ENCODE measurements at places on chromosomes 7 and 10.

GRCh38 chr7:115724400-115725056, 306.0 kb downstream of the TFEC start:
- DNase-seq: peak; percentile 95

GRCh38 chr10:67772894-67773511, 65.0 kb downstream of the DNAJC12 start:
- no peak for DNase-seq

GRCh38 chr10:128525936-128526335, 399.7 kb upstream of the MKI67 start:
- DNase-seq: no peak

- DNase-seq: no peak
Observed at GRCh38 chr7:54783952-54784351, 24.9 kb upstream of the SEC61G start.

DNA sequence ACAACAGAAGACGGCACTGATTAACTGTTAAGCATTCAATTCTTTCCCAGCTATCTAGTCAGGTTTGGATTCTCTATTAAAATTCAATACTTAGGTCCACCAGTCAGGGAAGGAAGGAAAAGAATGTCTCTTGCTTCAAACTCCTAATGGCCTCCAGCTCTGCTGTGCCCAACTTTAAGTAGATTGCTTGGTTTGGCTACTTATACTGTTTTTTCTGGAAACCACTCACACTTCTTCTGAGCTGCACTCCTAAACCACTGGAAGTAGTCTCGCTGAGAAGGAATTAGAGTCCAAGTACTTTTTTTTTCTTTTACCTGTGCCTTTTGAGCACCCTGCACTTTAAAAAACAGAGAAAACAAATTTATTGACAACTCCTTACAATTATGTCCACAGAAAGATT, 26.7 kb upstream of the COL1A2 start:
- DNase-seq: no peak

GRCh38 chr10:45608052-45608451, 64.5 kb downstream of the ZFAND4 start:
- DNase-seq: no peak

GRCh38 chr10:34585422-34586112, 229.5 kb downstream of the PARD3 start:
- DNase-seq: no peak

DNA sequence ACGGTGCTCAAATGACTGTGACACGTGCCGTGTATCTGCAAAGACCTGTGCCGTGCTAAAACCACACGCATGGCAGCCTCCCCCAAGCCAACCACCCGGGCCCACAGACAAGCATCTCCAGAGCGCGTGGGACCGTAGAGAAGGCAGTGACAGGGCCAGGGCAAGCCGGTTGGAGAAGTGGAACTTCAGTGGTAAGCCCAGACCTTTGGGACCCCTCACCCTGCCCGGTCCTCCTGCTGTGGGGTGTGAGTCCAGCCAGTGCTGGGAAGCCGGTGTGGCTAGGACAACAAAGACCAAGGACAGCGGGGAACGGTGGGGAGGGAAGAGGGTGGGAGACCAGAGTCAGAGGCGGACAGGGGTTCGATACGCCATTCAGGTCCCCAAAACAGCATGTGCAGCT, 476.2 kb downstream of the DNAJB6 start:
- no peak for DNase-seq

- no peak for DNase-seq
Observed at GRCh38 chr10:110717781-110718589, 73.8 kb downstream of the RBM20 start.

- no peak for DNase-seq
Observed at GRCh38 chr10:106083572-106083971, 1080.9 kb downstream of the SORCS1 start.

DNA sequence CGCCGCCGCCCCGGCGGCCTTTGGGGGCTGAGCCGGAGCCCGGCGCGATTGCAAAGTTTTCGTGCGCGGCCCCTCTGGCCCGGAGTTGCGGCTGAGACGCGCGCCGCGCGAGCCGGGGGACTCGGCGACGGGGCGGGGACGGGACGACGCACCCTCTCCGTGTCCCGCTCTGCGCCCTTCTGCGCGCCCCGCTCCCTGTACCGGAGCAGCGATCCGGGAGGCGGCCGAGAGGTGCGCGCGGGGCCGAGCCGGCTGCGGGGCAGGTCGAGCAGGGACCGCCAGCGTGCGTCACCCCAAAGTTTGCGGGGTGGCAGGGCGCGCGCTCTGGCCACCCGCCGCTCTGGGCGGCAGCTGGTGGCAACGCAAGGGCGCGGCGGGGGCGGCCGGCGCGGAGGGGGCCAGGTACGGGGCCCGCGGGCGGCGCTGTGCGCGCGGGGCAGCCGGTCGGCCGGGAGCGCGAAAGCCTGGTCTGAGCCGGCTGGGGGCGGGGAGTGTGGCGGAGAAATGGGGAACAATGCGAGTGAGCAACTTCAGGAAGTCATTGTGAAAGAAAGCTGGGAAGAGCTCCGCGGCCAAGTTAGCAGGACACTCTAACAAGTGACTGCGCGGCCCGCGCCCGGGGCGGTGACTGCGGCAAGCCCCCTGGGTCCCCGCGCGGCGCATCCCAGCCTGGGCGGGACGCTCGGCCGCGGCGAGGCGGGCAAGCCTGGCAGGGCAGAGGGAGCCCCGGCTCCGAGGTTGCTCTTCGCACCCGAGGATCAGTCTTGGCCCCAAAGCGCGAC, at the start of gene IKZF1:
IKZF1 (plus strand) TSS at position 588 of the 782 bp plus-strand sequence. CDS start 14,346 bp downstream, outside the sequence.
- no peak for DNase-seq

- no peak for DNase-seq
Observed at GRCh38 chr10:8445353-8445752, 390.9 kb downstream of the GATA3 start.

GRCh38 chr10:11479300-11479699, 132.2 kb downstream of the USP6NL start:
- DNase-seq: no peak

GRCh38 chr10:70648427-70648826, 23.9 kb upstream of the ADAMTS14 start:
- DNase-seq: no peak

GRCh38 chr7:42714356-42714755, 197.5 kb downstream of the C7orf25 start:
- DNase-seq: no peak

DNA sequence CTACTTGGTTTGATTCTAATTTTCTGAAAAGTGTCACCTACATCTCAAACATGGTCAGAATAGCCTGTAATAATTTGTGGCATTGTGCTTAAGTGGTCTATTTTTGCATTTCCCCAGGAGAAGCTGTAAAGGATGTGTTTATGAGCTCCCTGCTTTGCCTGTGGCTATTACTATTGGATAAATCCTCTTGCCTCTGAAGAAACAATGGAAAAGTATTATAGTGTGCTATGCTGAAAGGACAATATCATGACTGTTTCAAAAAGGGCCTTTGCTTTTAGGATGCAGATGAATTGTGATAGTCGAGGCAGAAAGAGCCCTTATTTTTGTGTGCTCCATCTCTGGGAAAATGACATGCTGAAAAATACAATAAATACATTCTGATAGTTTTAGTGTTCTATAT, 94.1 kb upstream of the ARMC3 start:
- DNase-seq: no peak

DNA sequence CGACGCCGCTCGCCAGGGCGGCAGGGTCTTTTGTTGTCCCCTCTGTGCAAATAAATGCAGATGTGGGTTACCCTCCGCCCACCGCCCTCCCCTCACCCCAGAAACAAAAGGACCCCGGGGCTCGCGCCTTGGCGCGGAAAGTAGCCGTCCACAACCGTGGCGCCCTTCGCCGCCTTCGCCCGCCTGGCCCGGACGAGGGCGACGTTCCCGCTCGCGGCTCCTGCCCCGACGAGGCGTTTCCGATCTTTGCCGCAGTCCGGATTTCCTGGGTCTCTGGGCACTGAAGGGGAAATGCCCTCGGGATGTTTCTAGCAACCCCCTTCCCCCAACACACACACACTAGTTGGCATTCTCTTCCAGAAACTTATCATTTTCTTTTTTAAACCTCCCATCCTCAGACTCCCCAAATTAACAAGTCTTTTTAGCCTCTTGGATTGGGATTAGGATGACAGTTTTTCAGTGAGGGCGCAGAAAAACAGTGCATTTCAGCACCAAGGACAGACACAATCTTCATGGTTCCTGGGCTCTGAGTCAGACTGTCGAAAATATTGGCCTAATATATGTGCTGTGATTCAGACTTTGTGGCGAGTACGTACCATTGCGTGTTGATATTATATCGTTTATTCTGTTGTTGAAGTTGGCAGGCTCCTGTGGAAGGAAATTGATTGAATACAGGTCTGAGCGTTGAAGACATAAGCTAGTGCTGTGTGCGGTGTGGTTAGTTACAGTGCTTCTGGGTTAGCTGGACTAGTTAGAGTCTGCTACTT, 771 bp downstream of the PHYHIPL start:
- peak; percentile 56 for DNase-seq

DNA sequence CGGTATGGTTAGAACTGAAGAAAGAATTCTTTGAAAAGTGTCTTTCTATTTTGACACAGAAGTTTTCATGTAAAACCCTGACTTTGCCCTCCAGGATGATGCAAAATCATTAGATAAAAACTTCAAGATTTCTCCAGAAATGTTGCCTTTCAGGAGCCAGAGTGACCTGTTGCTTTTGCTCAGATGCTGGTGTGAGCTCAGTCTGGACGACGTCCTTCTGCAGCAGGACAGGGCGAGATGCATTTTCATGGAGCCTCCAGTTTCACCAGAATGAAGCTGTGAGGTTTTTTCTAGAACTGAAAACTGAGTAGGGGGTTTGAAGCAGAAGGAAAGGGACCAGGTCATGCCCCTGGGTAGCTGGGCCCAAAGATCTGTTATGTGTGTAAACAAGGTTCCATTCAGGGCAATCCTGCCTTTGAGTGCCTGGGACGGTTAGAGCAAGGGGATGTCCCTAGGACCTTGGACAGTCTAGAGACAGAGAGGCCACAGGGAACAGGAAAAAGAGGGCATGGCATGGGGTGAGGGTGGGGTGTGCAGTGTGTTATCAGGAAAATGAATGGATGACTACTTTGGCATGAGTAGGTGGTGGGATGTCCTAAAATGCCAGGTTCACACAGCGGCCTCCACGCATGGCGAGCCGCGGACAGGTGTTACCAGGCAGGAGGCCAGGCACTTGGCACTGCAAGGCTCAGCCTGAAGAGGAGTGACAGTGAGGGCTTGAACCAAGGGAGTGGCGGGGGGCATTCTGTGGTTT, 356.3 kb downstream of the CXCL12 start:
- DNase-seq: no peak

- peak; percentile 53 for DNase-seq
Observed at GRCh38 chr7:90119178-90119971, 34.9 kb upstream of the STEAP1 start.

DNA sequence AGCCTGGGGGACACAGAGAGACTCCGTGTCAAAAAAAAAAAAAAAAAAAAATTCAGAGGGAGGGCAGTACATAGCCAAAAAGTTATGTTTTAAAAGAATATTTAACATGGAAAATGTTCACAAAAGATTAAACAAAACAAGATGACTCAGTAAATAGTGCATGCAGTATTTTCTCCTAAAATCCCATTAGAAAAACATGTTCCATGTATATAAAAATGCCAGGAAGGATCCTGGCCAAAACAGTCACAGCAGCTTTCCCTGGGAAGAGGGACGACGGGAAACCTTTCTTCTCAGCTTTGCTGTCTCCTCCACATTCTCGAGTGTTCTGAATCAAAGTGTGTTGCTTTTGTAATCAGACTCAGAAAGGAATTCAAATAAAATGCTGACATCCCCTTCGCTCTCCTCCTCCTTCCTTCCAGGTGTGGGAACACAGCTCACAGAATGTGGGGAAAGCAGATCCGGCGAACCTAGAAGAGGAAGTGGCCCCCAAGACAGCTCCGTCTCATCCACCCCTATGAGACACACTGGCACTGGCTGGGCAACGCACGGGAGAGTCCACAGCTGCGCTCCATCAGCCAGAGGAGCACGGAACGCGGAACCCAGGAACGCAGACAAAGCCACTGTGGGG, 139.4 kb downstream of the MAD1L1 start:
- DNase-seq: no peak

DNA sequence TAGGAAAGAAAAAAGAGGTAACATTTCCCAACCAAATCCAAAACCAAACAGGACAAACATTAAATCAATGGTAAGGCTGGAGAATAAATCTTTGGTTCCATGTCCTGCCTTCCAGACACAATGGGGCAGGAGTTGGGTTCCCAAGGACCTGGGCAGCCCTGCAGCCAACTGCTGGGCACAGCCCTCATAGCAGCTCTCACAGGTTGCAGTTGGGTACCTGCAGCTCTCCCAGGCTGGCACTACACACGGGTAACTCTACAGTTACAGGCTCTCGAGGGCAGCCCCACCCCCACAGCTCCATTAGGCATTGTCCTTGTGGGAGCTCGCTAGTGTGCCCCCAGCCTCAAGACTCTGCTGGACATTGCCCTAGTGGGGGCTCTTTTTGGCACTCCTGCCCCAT, 7.5 kb downstream of the GRB10 start:
- DNase-seq: no peak

DNA sequence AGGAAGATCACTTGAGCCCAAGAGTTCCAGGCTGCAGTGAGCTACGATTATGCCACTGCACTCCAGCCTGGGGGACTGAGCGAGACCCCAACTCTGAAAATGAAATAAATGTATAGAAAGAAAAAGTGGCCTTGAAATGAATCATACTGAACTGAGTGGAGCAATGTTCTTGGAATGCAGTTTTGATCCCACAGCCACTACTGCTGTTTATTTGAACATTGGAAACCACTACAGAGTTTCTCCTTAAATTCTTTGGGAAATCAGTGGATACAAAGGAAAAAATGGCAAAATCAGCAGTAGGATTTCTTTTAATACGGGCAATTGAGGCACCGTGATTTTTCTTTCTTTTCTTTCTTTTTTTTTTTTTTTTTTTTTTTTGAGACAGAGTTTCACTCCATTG, 637.4 kb downstream of the GALNT17 start:
- no peak for DNase-seq

DNA sequence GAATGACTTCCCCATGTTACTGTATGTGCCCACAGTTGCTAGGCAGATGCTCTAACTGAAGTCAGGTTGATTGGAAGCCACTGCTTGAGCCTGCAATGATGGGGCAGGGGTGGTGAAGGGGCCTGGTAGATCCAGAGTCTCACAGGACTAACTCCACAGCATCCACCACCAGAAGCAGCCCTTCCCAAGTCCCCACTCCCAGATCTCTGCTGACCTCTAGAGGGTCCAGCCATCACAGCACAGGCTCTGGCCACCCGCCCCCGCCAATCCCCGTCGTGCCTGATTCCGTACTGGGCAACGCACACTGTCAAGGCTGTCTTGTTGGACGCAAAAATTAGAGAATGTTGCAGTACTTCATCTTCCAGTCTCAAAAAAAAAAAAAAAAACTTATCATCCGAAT, 136.8 kb upstream of the PDE1C start:
- DNase-seq: peak; percentile 22

DNA sequence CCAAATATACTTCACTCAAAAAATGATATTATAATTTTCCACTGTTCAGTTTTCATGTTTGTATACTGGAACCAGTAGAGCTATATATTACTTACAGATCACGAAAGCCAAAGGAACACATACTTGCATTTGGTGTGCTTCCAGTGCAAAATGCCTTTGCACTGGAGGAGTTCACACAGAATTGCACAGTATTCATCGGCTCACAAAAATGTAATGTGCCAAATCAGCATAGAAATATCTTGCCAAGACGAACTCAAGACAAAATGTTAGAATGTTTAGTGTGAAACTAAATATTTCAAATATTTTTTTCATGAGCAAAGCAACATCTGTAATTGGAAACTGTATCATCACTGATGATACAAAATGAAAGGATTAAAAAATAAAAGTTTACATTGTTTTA, 646.2 kb upstream of the SEMA3D start:
- DNase-seq: no peak

- DNase-seq: no peak
Observed at GRCh38 chr10:116026315-116026714, 246.7 kb downstream of the GFRA1 start.
